ENCODE measurements at places on chromosomes 6 and 20.

GRCh38 chr6:127517693-127518092 lies 1.4 kb downstream of the MTCL3 start:
- DNase-seq: no peak

DNA sequence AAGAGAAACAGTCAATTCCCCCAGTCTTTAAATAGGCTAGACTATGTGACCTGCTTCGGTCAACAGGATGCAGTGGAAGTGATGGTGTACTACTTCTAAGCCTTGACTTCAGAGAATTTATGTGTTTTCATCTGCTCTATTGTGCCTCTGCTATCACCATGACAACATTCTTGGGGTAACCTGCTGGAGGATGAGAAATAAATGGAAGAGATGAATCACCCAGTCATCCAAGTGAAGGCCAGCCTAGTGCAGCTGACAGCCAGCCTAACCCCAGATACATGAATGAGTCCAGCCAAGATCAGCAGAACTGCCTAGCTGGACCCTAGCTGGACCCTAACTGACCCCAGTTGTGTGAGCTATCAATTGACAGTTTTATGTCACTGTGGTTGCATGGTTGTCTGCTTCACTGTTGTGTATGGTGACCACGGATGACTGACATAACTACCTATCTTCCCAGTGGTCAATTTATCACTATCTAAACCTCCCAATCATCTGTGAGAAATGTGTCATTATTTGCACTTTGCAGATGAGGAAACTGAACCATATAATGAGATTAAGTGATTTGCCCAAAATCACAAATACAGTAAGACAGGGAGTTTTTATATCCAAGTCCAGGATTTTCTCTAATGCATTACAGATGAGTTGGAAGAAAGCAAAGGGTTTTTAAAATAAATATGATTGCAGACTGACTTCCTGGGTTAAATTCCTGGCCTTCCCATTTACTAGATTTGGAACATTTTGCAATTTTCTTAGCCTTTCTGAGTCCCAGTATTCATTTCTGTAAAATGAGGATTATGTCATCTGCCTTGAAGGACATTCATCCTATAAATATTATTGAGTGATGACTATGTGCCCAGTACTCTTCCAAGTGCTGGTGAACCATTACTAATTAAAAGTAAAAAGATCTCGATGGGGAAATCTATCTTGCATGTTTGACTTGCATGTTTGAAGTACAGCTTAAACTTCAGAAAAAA lies 136.4 kb upstream of the PLCB4 start:
- DNase-seq: no peak

- DNase-seq: no peak
Measured at GRCh38 chr6:54059683-54060082, 51.6 kb upstream of the MLIP start.

- DNase-seq: no peak
Measured at GRCh38 chr20:15287329-15287728, 949.9 kb upstream of the FLRT3 start.

DNA sequence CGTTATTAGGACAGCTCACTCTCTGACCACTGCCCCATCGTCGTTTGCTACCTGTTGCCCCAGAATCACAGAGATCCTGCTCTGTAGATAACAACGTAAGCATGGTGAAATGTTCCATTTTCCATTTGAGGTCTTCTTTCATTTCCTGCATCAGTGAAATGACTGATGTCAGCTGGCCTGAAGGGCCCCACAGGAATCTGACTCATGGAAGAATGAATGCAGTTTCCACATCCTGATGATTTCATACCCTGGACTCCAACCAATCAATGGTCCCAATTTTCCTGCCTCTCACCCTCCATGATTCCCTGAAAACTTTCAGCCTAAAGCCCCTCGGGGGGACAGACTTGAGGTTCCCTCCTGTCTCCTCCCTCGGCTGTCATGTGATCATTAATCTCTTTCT lies 394.4 kb upstream of the CDH4 start:
- no peak for DNase-seq

GRCh38 chr20:46990017-46990595 lies 95.5 kb downstream of the EYA2 start:
- DNase-seq: no peak

GRCh38 chr6:145727817-145728388 lies 7.4 kb downstream of the EPM2A start:
- DNase-seq: no peak

DNA sequence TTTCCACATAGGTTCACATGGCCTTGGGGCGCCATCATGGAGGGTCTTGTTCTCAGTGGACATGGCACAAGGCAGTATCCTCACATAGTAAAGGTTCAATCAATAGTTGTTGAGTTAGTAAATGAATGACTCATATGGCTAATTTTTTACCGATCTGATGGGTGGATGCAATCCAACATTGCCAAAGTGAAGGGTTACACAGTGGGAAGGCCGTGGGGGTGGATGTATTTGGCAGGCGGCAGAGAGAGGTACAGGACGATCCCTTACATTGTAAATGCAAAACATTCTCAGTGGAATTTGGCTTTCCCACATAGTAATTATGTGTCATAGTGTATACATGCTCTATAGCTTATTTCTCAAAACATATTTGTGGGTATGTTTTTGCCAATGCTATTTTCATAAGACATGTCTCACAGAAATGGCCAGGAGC lies 21.0 kb upstream of the PDE7B start:
- no peak for DNase-seq

GRCh38 chr6:161684731-161685475 lies 411.0 kb upstream of the AGPAT4 start:
- no peak for DNase-seq

DNA sequence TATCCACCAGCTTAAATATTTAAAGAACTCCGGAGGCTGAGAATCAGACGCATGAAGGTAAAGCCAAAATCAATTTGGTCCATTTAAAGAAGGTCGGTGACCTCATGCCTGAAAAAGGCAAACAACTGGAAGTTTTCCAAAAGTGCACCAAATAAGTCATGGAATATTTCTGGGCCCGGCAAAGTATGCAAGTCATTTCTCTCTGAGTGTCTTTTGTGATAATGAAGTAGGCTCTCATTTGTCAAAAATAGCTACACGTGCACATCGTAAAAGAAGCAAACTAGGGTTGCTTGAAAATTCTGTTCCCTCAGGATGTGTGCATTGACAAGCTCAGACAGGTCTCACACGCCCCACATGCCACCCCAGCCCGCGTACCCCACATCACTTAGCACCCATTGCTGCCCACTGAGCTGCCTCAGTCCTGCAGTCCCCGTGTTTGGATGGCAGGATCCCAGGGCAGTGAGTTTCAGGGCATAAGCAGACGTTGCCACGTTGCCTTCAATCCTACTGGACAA lies 20.5 kb upstream of the PYGB start:
- DNase-seq: no peak

DNA sequence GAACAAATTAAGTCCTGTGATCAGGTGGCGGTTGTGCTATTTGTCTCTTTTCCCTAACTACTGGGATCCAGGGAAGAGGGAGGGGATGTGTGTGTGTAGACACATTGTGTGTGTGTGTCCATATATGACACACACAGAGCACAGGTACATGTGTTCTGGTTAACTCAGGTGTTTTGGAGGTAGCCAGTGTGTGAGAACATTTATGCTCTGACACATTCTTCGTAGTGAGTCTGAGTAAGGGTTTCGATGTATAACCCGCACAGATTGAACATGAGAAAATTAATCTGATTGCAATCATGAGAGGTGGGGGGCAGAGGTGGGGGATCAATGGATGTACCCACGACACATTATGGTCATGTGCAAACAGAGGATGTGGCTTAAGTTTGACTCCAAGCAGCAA lies 12.6 kb downstream of the ZC3H12D start:
- no peak for DNase-seq

DNA sequence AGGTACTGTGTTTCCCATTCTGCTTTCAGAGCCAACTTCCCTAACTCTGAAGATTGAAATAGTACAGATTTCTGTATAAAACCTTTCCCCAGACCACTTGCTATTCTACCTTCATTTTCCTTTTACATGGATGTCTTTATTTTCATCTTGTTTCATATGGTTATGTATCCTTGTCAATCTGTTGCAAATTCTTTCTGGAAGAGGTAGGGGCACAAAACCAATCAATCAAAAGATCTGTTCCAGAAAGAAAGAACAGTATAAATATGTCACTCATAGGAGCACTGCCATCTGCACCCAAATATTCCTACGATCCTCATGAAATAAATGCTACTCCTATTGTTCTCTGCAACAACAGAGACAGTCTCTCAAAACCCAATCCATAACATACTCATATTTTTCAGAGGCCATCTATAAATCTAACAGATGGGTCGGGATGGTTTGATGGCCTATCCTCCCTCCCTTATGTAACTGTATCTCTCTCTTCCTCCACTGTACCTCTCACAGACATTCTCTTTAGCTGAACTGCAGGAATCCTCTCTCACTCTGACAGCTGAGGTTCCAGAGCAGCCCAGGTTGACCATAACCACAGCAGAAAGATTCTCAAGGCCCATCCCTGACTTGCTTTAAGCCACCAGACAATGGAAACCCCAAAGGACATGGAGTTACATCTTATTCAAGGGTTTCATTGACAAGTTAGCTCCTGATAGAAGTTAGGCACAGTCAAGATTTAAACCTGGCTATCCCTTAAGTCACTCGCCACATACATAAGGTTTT lies 112.8 kb downstream of the ZMYND8 start:
- no peak for DNase-seq

- DNase-seq: no peak
Measured at GRCh38 chr20:1164871-1165270, 19.9 kb downstream of the TMEM74B start.

- DNase-seq: no peak
Measured at GRCh38 chr20:12110711-12111110, 193.0 kb downstream of the BTBD3 start.

GRCh38 chr20:17882834-17883591 lies 85.6 kb downstream of the SNX5 start:
- DNase-seq: no peak

DNA sequence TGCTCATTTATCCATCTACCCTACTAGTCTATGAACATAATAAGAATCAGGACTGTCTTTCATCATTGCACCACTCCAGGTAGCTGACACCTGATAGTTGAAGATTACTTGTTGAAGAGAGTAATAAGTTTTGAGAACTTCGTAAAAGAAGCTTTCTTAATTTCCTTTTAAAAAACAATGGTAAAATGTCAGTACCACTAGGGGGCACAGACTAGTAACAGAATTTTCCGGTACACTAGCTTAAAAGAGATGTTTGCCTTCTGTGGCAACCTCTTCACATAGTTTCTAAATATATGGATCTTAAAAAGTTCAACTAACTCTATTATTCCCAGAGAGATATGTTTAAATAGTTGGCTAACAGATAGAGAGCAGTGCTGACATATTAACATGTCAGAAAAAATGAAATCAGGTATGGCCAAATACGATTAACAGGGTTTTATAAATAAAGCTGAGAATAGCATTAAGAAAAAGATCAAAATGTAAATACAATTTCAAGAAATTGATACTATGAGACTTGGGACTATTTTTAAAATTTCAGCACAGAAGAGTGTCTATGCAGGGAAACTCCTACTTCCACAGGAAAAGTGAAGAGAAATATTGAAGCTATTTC lies 5.4 kb upstream of the KCNQ5 start:
- no peak for DNase-seq

GRCh38 chr6:112300896-112301295 lies 46.2 kb upstream of the RFPL4B start:
- no peak for DNase-seq

DNA sequence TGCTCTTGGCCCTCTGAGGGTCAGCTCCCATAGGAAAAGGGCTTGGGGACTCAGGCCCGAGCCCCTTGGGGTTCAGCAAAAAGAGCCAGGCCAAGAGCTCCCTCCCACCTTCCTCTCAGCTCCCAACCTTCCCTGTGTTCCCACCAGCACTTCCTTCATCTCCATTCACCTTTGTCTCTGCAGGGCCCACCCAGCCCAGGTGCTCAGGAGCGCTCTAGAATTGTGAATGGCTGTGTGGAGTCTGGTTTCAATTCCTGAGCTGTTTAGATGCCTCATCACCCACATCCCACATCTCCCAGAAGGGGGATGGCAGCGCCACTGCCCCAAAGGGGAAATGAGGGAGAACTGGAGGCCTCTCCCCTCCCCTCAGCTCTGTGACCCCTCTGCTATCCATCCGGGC lies 7.7 kb downstream of the GRM4 start:
- no peak for DNase-seq

- DNase-seq: no peak
Measured at GRCh38 chr20:48287552-48288170, 502.4 kb upstream of the SULF2 start.

DNA sequence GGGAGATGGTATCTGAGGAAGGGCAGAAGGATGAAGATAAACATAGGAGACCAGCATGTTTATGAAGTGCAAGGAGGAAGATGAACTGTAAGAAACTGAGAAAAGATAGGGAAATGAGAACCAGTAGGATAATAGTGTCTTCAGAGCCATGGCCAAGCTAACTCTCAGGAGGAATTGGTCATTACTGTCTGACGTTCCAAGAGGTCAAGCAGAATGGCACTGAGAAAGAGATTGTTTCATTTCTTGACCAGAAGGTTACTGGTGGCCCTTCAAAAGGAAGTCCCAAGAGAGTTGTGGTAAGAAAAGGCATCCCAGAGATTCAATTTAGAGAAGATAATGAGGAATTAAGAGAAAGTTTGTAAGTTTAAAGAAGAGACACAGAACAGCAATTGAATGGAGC lies 47.5 kb downstream of the EYA4 start:
- no peak for DNase-seq

- DNase-seq: no peak
Measured at GRCh38 chr6:160084198-160084776, 37.3 kb upstream of the SLC22A1 start.

DNA sequence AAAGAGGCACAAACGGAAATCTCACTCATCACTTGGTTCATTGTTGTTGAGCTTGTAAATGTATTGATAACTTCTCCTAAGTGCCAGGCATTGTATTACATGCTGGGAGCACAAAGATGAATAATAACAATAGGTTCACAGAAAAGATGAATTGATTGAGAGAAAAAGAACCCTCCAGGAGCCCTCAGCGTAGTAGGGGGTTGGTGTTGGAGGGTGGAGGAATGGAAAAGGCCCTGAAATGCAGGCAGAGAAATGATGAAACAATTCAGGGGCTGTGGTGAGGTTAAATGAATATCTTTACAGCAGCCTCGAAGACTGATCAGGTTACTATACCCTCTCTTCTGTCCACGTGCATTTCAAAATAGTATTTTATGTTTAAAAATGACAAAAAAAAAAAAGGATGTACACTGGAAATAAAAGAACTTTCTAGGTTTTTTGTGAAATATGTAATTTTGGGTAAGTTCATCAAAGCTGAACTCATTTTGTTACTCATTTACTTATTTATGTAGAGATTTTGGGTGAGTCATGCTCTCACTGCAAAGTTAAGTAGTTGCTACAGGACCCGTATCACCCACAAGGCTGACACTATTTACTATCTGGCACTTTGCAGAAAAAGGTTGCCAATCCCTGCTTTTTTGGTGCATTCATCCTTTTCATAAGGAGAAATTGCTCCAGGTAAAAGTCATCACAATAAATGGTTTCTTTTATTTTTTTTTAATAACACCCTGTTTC lies 277.3 kb downstream of the ZNF217 start:
- DNase-seq: no peak

DNA sequence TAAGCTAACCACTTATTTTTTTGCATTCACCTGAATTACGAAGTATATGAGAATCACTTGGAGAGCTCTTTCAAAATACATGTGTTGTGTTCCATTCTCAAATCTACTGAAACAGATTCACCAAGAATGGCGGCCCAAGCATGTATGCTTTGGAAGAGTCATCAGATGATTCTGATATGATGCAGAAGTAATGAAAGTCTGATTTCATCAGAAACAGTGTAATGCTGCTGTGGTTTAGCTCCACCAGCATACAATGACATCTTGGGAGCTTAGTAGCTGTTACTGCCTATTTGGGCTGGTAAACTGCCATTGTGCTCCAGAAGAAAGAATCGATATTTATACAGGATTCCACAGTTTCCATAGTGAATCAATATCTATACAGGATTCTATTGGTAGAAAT lies 52.9 kb downstream of the UBR2 start:
- no peak for DNase-seq

Measured in activated CD4-positive, alpha-beta T cell treated with anti-CD3 and anti-CD28 coated beads, Interleukin-2, amount 50 U/mL, for 4 hours (primary cell).